Neural cell (in vitro differentiated cells): ENCODE measurements at places on chromosomes 11 and 22. TPM values are rescaled to one million over a fixed set of nuclear protein-coding genes. Genes with fewer than 3 reads are reported as not detected.

The P2RX6 gene
- polyA plus RNA-seq: 0.17 and 0.48 TPM in 2 replicates

The SUN2 gene
- 156 and 172 TPM in 2 replicates for polyA plus RNA-seq

The PRODH gene
- polyA plus RNA-seq: 0.08 and 0.31 TPM in 2 replicates

The OVOL1 gene
- polyA plus RNA-seq: not detected in 2 replicates

The NEFH gene
- polyA plus RNA-seq: 0.05 and 0.42 TPM in 2 replicates

The KCNJ4 gene
- 1.4 and 1.7 TPM in 2 replicates for polyA plus RNA-seq

The MUC2 gene
- not detected in 2 replicates for polyA plus RNA-seq

The RASSF10 gene
- 0.34 TPM in 1 of 2 replicates, not detected in the other for polyA plus RNA-seq

The SLC37A2 gene
- 0.12 and 0.14 TPM in 2 replicates for polyA plus RNA-seq
